Upper lobe of left lung (tissue), 6 donors: ENCODE measurements at places on chromosomes 13 and 19.

GRCh38 chr13:93922063-93922855, 557.2 kb downstream of the DCT start:
- H3K4me1 ChIP-seq = no peaks in the 10 kb centered on the region
- H3K27ac ChIP-seq = no peak overlapping the region
- H3K36me3 ChIP-seq = no peaks in the 10 kb centered on the region
- H3K4me3 ChIP-seq = no peak overlapping the region
- DNase-seq = no peak
- no peaks in the 10 kb centered on the region for H3K27me3 ChIP-seq

- DNase-seq = no peak
- no peak overlapping the region for H3K4me3 ChIP-seq
- H3K27me3 ChIP-seq = no peaks in the 10 kb centered on the region
- no peak overlapping the region for H3K27ac ChIP-seq
- no peaks in the 10 kb centered on the region for H3K36me3 ChIP-seq
These were observed 148.3 kb downstream of the MYO16 start for GRCh38 chr13:108777421-108778420.

GRCh38 chr19:7381073-7381390, 32.3 kb downstream of the ARHGEF18 start:
- no peaks in the 10 kb centered on the region for H3K4me1 ChIP-seq
- no peak overlapping the region for H3K4me3 ChIP-seq
- H3K36me3 ChIP-seq = no peaks in the 10 kb centered on the region
- H3K27ac ChIP-seq = no peak overlapping the region

DNA sequence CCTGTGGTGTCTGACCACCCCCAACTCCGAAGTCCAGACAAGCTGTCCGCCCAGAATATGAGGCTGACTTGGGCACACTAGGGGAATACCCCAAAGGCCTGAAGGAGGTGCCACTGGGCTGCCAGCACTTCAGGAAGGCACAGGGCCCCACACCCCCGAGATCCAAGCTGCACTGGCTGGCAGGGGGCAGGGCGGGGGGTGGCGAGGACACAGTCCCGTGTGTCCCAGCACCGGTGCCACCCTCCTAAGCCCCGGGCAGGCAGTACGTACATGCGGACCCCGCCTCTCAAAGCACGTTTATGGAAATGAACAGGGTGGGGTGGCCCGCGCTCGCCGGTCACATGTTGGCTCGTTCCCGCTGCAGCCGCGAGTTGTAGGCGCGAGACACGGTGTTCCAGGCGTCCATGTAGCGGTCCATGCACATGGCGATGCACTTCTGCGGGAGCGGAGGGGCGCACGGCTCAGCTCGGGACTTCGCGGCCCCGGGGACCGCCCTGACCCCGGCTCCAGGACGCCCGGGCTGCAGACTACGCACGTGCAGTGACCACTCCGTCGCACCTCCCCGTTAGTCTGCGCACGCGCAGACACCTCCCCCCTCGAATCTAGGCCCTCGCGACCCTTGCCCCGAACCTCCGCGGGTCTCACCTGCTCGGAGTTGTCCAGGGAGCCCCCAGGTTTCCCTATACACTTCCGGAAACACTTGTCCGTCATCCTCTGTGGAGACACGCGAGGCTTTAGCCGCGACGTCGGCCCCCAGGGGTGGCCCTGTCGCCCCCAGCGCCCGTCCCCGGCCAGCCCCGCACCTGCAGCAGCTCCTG, 566 bp downstream of the TIMM13 start:
- H3K27me3 ChIP-seq = no peaks in the 10 kb centered on the region
- H3K27ac ChIP-seq = peak overlapping the region; percentile 97
- peaks cover 45% of the 10 kb centered on the region for H3K4me1 ChIP-seq
- H3K4me3 ChIP-seq = peak overlapping the region; percentile 99
- DNase-seq = peak; percentile 37

DNA sequence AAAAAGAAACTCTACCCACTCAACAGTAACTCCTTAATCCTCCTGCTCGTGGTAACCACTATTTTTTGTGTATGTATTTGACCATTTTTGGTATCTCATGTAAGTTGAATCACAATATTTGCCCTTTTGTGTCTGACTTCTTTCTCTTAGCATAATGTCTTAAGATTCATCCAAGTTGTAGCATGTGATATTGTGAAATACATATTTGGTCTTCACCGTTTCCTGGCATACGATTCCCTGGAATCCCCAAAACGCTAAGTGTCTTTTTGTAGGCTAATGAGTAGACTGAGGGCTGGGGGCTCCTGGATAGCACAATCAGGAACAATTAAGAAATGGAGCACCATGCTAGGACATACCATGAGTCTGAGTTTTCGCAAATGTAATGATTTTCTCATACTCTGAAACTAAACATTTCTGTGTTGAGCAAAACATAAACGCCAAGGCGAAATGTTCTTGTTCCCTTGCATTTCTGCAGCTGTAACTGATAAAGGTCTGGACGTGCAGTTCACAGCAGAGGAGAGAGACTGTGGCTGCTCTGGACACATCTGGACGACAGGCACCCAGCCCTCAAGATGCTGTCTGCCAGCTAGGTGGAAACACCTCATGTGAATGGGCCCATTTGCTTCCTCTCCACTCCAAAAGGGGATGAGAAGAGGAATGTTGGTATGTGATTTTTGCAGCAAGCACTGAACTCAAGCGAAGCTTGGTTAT, 38.4 kb downstream of the BRD4 start:
- DNase-seq = no peak
- peaks cover 94% of the 10 kb centered on the region for H3K4me1 ChIP-seq
- no peak overlapping the region for H3K4me3 ChIP-seq
- no peaks in the 10 kb centered on the region for H3K36me3 ChIP-seq
- no peaks in the 10 kb centered on the region for H3K27me3 ChIP-seq
- no peak overlapping the region for H3K27ac ChIP-seq

- no peak overlapping the region for H3K27ac ChIP-seq
- no peak for DNase-seq
- no peaks in the 10 kb centered on the region for H3K4me1 ChIP-seq
- H3K36me3 ChIP-seq = no peaks in the 10 kb centered on the region
- no peaks in the 10 kb centered on the region for H3K27me3 ChIP-seq
- no peak overlapping the region for H3K4me3 ChIP-seq
These were observed 159.0 kb upstream of the FNDC3A start for GRCh38 chr13:48816700-48817099.

- H3K27ac ChIP-seq = no peak overlapping the region
- DNase-seq = no peak
- H3K4me3 ChIP-seq = no peak overlapping the region
- H3K27me3 ChIP-seq = no peaks in the 10 kb centered on the region
- no peaks in the 10 kb centered on the region for H3K4me1 ChIP-seq
- no peaks in the 10 kb centered on the region for H3K36me3 ChIP-seq
These were observed 856.7 kb upstream of the SLITRK1 start for GRCh38 chr13:84739021-84739420.

DNA sequence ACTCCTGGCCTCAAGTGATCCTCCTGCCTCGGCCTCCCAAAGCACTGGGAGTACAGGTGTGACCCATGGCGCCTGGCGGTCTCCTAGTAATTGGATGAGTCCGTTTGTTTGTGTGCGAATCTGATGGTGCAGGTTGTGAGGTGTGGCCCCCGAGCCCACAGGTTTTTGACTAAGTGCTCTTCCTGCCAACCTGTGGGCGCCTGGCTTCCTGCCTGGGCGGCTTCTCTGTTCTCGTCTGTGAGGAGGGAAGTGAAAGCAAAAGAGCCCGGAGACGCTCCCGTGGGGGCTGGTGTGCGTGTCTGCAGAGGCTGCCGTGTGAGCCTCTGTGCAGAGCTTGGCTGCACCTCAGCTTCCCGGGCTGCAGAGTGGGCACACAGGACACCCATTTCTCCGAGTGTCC, 10.0 kb downstream of the ARHGAP45 start:
- H3K27me3 ChIP-seq = no peaks in the 10 kb centered on the region
- H3K36me3 ChIP-seq = peaks cover 34% of the 10 kb centered on the region
- DNase-seq = peak; percentile 77

- no peaks in the 10 kb centered on the region for H3K27me3 ChIP-seq
- H3K4me3 ChIP-seq = no peak overlapping the region
- H3K36me3 ChIP-seq = no peaks in the 10 kb centered on the region
- no peaks in the 10 kb centered on the region for H3K4me1 ChIP-seq
- no peak overlapping the region for H3K27ac ChIP-seq
These were observed 14.1 kb upstream of the STARD13 start for GRCh38 chr13:33299626-33300025.

DNA sequence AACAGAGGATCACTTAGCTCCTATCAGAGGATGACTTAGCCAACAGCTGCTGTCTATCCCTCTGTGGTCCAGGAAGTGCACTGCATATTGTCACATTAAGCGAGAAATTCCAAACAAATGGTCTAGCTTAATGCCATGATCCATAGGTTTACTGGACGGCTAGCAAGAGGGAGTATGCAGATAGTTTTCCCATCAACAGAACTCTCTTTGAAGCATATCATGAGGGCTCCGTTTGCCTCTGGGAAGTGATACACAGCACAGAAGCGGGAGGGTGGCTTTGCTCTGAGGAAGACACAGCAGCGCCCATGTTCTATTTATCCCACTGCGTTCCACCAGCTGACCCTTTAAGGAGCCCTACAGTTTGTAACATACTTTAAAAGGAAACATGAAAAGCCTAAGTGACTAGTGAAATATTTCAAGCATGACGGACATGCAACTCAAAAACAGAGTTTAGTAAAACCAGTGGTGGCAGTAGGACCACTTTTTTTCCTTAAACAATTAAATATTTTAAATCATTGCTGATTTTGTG, 52.7 kb downstream of the COL4A1 start:
- H3K27me3 ChIP-seq = no peaks in the 10 kb centered on the region
- H3K4me3 ChIP-seq = no peak overlapping the region
- H3K4me1 ChIP-seq = peaks cover 9% of the 10 kb centered on the region
- no peak for DNase-seq
- H3K36me3 ChIP-seq = peaks cover 2% of the 10 kb centered on the region

GRCh38 chr13:64934569-64935362, 2295.4 kb downstream of the PCDH9 start:
- H3K27ac ChIP-seq = no peak overlapping the region
- H3K4me1 ChIP-seq = no peaks in the 10 kb centered on the region
- no peak overlapping the region for H3K4me3 ChIP-seq
- DNase-seq = no peak

- peak overlapping the region; percentile 90 for H3K27ac ChIP-seq
- H3K27me3 ChIP-seq = no peaks in the 10 kb centered on the region
- peaks cover 29% of the 10 kb centered on the region for H3K36me3 ChIP-seq
- peak; percentile 94 for DNase-seq
- peaks cover 17% of the 10 kb centered on the region for H3K4me1 ChIP-seq
These were observed 17.5 kb downstream of the SYDE1 start for GRCh38 chr19:15124572-15125231.

GRCh38 chr19:28009696-28010095, 1203.3 kb downstream of the UQCRFS1 start:
- H3K27ac ChIP-seq = no peak overlapping the region
- H3K27me3 ChIP-seq = no peaks in the 10 kb centered on the region
- no peak for DNase-seq
- H3K36me3 ChIP-seq = no peaks in the 10 kb centered on the region
- H3K4me1 ChIP-seq = no peaks in the 10 kb centered on the region

DNA sequence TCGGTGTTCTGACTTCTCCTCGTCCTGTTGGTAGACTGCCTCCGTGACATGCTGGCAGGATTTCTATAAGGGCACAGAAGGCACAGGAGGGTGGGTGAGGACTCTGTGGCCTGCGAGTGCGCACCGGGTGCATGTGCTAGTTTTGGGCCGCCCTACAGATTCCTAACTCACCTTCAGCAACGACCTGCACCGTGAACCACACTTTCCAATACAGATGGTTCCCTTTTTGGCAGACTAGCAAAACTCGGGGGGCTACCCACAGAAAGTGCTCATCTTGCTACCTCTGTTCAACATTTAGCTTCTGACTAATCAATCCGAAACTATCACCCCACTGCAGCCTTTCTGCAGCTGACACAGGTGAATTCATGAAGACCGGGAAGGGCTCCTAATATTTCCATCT, 14.1 kb upstream of the AMER2 start:
- no peak for DNase-seq
- no peaks in the 10 kb centered on the region for H3K36me3 ChIP-seq
- no peaks in the 10 kb centered on the region for H3K27me3 ChIP-seq
- H3K4me1 ChIP-seq = no peaks in the 10 kb centered on the region
- H3K4me3 ChIP-seq = no peak overlapping the region
- H3K27ac ChIP-seq = no peak overlapping the region

GRCh38 chr19:39498798-39499642, at the start of gene DLL3:
Gene DLL3, plus strand, starts transcription at chr19:39498947. Its CDS starts 28 bp downstream, at chr19:39498975.
- no peak within 1 kb of the TSS for H3K27ac ChIP-seq
- H3K36me3 ChIP-seq = no peaks in the 10 kb centered on the region
- H3K27me3 ChIP-seq = peaks cover 26% of the 10 kb centered on the region
- peaks cover 21% of the 10 kb centered on the region for H3K4me1 ChIP-seq
- no peak within 1 kb of the TSS for H3K4me3 ChIP-seq

DNA sequence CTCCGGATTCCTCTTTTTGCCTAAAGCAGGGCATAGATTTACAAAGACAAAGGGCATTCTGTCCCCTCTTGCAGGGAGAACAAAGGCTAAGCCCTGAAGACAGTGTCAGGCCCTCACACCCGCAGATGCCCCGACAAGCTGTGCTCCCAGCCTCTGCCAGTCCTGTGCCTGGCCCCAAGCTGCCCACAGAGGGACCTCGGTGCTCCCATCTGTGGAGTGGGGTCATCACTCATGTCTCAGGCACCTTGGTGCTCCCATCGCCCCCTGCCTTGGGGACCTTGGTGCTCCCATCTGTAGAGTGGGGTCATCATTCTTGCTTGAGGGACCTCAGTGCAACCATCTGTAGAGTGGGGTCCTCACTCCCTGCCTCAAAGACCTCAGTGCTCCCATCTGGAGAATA, 24.3 kb downstream of the C13orf46 start:
- no peak overlapping the region for H3K4me3 ChIP-seq
- DNase-seq = no peak
- peaks cover 9% of the 10 kb centered on the region for H3K4me1 ChIP-seq

- no peak for DNase-seq
- H3K36me3 ChIP-seq = no peaks in the 10 kb centered on the region
- H3K27me3 ChIP-seq = no peaks in the 10 kb centered on the region
- no peak overlapping the region for H3K4me3 ChIP-seq
These were observed 812.8 kb upstream of the SLC10A2 start for GRCh38 chr13:103878891-103879605.

DNA sequence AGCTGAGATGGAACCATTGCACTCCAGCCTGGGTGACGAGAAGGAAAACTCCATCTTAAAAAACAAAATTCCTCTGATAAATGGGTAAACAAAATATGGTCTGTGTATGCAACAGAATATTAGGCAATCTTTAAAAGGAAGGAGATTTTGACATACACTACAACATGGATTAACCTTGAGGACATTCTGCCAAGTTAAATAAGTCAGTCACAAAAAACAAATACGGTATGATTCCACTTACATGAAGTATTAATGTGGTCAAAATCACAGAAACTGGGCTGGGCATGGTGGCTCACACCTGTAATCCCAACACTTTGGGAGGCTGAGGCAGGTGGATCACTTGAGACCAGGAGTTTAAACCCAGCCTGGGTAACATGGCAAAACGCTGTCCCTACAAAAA, 3.0 kb upstream of the ZNF444 start:
- peaks cover 70% of the 10 kb centered on the region for H3K4me1 ChIP-seq
- H3K27me3 ChIP-seq = no peaks in the 10 kb centered on the region
- no peak overlapping the region for H3K4me3 ChIP-seq
- H3K36me3 ChIP-seq = no peaks in the 10 kb centered on the region

- H3K4me1 ChIP-seq = peaks cover 6% of the 10 kb centered on the region
- DNase-seq = peak; percentile 76
- no peak overlapping the region for H3K27ac ChIP-seq
- H3K27me3 ChIP-seq = peaks cover 12% of the 10 kb centered on the region
These were observed 9.8 kb upstream of the DPF1 start for GRCh38 chr19:38233740-38234251.

GRCh38 chr19:38118176-38118575, 105.8 kb downstream of the DPF1 start:
- no peaks in the 10 kb centered on the region for H3K4me1 ChIP-seq
- no peak for DNase-seq
- no peak overlapping the region for H3K4me3 ChIP-seq
- no peak overlapping the region for H3K27ac ChIP-seq
- H3K36me3 ChIP-seq = peaks cover 54% of the 10 kb centered on the region

- no peaks in the 10 kb centered on the region for H3K4me1 ChIP-seq
- DNase-seq = no peak
- no peak overlapping the region for H3K27ac ChIP-seq
- H3K36me3 ChIP-seq = no peaks in the 10 kb centered on the region
These were observed 229.0 kb downstream of the POSTN start for GRCh38 chr13:37369616-37370015.
